ENCODE measurements at places on chromosomes 4 and X.

DNA sequence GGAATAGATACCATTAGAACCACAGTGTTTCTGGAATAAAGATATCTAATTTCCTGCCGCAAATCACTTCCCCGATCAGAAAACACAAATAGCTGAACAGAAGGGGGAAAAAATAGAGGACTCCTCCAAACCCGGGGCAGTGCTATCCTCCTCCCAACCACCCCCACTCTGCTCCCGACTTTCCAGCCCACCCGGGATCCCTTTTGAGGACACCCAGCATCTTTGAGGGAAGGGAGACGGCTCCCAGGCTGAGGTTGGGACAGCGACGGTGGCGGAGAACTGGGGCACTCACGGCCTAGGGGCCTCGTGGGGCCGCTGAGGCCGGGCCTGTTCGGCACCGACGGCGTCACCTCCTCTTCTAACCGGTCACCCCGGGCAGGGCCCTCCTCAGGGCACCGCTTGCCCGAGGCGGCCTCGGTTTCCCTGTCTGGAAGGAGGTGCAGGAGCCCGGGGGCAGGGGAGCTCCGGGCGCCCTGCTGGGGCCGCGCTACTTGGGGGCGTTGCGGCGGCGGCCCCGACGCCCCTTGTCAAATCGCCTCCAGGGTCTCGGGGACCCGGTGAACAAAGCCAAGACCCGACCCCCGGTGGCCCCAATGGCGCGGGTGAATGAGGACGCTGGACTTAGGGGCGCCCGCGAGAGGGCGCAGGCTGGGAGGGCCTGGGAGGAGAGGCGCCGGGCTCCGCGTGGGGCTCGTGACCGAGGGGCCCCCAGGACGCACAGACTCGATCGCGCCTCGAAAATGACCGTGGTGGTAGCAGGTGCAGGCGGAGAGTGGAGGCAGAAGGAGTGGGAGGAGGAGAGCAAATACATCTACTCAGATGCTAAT, 6.9 kb upstream of the ARX start:
- no peak for DNase-seq

- no peak for DNase-seq
Measured at GRCh38 chrX:50853399-50853798, 39.4 kb upstream of the SHROOM4 start.

DNA sequence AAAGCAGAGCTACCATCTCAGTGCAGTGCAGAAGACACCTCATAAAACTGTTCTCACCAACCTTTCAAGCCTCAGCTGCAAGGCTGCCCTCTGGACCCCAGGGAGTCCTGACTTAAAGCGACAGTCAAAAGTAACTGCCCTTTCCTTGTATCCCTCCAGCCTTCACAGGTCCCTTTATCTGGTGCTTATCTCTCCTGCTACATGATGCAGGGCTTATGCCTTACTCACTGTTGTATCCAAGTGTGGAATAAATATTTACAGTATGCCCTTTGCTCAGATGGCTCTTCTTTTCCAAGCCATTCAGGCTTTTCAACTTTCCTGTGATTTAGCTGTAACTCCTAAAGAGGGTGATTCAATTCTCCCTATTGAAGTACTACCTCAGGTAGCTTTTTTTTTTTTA, 92.6 kb downstream of the KDR start:
- no peak for DNase-seq

DNA sequence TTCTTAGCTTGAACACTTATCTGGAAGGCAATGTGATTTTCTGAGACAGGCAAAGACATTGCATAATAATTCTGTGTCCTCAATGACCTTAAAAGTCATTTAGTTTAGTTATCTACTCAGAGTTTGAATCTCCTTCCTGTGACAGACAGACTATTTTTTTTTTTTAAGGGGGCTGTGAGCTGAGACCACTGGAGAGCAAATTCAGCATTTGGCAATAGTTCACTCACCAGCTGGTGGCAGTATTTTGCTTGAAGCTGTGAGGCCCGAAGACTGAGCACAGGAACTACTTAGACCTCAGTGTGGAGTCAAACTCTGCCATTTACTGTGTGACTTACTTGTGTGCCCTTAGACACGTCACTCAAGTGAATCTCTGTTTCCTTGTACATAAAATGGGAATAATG, 22.9 kb upstream of the CPE start:
- peak; percentile 52 for DNase-seq

GRCh38 chrX:20116087-20116576, 575 bp downstream of the MAP7D2 start:
- DNase-seq: no peak

- peak; percentile 3 for DNase-seq
Measured at GRCh38 chr4:74362347-74362746, 2.6 kb upstream of the EREG start.

- no peak for DNase-seq
Measured at GRCh38 chr4:184641451-184641850, 7.8 kb downstream of the CASP3 start.

DNA sequence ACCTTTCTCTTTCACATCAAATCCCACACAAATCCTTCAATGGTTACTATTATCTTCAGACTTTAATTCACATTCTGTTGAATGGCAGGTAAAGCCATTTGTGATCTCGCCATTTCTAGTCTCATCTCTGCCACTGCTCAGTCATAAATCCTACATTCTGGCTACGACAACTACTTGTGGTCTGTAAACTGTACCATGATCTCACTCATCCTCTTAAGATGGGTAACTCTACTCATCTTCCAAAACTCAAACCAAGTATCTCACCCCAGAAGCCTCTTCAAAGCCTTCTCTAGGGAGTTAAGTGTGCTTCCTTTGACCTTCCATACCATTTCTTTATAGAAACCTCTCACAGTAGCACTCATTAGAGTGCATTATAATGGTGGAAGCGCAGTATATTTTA, 101.8 kb downstream of the NEK1 start:
- DNase-seq: no peak

All from fibroblast of skin of right biceps (primary cell).